ENCODE measurements at places on chromosomes 6 and 20. TPM values are rescaled to one million over a fixed set of nuclear protein-coding genes. Genes with fewer than 3 reads are reported as not detected.

GMEB2 gene
- 21.0 TPM for total RNA-seq

DNA sequence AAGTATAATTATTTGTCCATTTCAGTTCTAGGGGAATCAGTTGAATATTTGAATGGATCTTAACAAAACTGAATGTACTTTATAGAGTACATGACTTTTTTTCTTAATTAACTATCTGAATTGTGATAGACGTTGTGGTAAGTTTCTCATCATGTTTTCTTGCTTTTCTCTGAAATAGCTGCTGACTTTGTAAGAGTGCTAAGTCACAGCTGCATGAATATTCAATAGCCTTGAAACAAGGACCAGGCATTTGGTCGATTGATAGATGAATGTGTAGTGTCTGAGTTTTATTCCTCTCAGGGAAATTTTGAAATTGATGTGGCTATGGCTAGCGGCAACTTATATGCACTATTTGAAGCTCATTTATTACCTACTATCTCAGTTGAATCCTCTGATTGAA, 56.0 kb downstream of the ADGRB3 start:
- no peaks in the 10 kb centered on the region for H3K27me3 ChIP-seq
- no peak overlapping the region for H3K27ac ChIP-seq
- no peaks in the 10 kb centered on the region for H3K4me1 ChIP-seq
- H3K4me3 ChIP-seq = no peak overlapping the region

COL11A2 gene
- 0.52 TPM for total RNA-seq

CLDN20 gene
- not detected for total RNA-seq

GRCh38 chr6:134480593-134480992, 162.7 kb upstream of the SGK1 start:
- peaks cover 4% of the 10 kb centered on the region for H3K27me3 ChIP-seq
- H3K36me3 ChIP-seq = peaks cover 6% of the 10 kb centered on the region
- no peak overlapping the region for H3K27ac ChIP-seq
- H3K4me1 ChIP-seq = peaks cover 9% of the 10 kb centered on the region
- no peak overlapping the region for H3K4me3 ChIP-seq
- no peak for DNase-seq

- peaks cover 28% of the 10 kb centered on the region for H3K4me1 ChIP-seq
- no peak overlapping the region for H3K4me3 ChIP-seq
- DNase-seq = no peak
- no peaks in the 10 kb centered on the region for H3K27me3 ChIP-seq
- no peaks in the 10 kb centered on the region for H3K36me3 ChIP-seq
Observed at GRCh38 chr6:36688739-36689075, 8.9 kb upstream of the RAB44 start.
